Breast epithelium (tissue), 4 donors: ENCODE measurements at places on chromosomes 3 and 15. TPM values are rescaled to one million over a fixed set of nuclear protein-coding genes. Genes with fewer than 3 reads are reported as not detected.
A peak's percentile ranks its signal among the peaks of the same experiment; 100 is the strongest.

The DNAH1 gene
- total RNA-seq, result 10.8 TPM

- DNase-seq, result no peak
Observed at GRCh38 chr3:51538115-51538458, 432 bp upstream of the RAD54L2 start.

GRCh38 chr15:43981576-43981975, 154.8 kb downstream of the WDR76 start:
- DNase-seq, result no peak

The OSTN gene
- 2.5 TPM for total RNA-seq

The SERPINI2 gene
- not detected for total RNA-seq

DNA sequence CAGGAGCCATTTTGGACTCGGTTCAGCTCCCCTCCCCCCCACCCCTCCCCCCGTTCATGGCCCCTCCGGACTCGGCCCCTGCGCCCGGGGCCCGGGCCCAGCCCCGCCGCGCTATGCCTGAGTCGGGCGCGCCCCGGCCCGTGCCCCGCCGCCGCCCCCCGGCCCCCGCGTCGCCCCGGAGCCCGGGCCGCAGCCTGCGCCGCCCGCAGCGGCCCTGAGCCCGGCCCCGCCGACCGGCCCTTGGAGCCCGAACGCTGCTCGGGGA, 155 bp downstream of the ACVR2B start:
- no peak for DNase-seq

The CISH gene
- total RNA-seq, result 29.6 TPM

DNA sequence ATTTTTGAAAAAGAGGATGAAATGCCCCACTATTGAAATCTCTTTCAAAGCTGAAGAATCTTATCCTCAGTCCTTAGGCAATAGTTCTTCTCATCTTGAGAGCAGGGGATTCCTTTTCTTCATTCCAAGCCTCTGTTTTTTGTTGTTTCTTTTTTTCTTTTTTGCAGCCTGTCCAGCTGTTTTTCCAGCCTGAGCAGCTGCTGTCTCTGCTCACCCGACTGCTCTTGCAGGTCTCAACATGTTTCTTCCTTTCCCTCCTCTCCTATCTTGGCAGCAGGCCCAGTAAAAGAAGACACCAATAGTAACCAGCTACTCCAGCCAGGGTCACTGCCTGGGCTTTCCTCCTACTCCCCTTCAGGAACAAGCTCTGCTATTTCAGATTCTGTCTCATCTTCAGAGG, 23.8 kb downstream of the MEX3B start:
- peak; percentile 68 for DNase-seq

GRCh38 chr3:168021737-168022450, 73.8 kb downstream of the GOLIM4 start:
- no peak for DNase-seq

DNA sequence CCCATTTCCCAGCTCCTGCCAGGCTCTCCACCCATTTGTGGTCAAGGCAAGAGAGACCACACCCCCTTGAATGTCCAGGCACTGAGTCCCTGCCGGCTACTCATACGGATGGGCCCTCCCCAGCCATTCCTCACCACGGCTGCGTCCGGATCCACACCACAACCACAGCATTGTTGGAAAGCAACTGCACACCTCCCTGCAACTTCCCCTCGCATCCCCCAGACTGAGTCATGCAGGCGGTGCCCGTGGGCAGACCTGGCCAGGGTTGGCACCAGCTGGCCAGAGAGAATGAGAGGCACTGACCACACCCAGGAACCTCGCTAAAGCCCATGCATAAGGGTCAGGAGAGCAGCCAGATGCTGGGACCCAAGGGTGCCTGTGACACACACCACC, 30.5 kb downstream of the LOXL1 start:
- DNase-seq, result peak; percentile 55

- no peak for DNase-seq
Observed at GRCh38 chr3:151722856-151723255, 10.9 kb upstream of the AADACL2 start.

DNA sequence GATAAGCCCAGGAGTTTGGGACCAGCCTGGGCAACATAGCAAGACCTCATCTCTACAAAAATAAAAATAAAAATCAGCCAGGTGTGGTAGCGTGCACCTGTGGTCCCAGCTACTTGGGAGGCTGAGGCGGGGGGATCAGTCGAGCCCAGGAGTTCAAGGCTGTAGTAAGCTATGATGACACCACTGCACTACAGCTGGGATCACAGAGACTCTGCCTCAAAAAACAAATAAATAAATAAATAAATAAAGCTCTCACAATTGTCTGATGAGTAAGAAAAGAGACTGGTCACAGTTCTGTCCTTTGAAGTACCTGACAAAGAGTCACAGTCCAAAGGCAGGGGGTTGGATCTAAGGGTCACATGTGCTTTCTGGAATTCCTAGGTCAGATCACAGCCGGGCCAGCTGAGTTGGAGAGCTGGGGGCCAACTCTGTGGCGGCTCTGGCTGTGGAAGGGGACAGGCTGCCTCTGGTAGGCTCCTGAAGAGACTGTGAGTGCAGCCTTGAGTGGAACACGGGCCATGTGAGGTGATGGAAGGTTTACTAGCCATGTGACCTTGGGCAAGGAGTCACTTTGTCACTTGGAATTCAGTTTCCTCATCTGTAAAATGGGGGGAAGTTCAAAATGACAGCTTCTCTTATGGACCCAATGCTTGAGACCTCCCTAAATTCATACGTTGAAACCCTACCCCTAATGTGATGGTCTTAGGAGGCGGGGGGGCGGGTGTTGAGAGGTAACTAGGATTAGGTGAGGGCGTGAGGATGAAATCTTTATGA, 47.2 kb downstream of the WHAMM start:
- no peak for DNase-seq

DNA sequence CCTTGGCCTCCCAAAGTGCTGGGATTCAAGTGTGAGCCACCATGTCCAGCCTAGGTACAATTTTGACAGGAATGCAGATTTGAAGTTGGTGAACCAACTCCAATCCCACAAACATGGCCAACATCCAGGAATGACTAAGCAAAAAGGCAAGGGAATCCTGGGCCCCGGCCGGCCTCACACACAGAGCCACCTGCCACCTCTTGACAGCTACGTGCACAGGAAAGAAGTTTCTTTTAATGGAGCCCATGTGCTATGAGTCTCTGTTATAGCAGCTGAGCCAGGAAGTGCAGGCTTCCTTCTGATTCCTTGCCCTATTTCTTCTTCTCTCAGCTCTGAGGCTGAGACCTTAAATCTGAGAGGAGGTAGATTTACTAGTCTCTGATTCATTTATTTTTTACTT, 8.8 kb downstream of the TMEM40 start:
- DNase-seq, result no peak

GRCh38 chr3:45105855-45106671, 40.1 kb downstream of the CDCP1 start:
- no peak for DNase-seq

DNA sequence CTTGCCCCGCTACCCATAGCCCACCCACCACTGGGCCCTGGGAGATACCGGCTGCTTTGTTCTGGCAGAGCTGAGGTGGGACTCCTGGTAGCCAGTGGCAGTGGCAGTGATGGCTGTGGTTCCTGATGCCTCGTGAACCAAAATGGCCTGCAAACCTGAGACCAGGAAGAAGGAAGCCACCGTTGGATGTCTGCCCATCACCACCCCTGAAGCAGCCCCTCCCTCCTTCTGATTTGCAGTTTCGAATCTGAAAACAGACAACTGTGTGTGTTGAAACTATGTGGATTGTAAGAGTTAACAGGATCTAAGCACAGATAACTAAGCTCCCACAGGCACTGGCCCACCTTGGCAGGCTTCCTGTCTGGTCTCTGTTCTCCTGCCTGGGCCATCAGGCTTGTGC, 66.6 kb downstream of the NUP210 start:
- no peak for DNase-seq

GRCh38 chr3:34782871-34783270, 856.5 kb upstream of the ARPP21 start:
- DNase-seq, result no peak

DNA sequence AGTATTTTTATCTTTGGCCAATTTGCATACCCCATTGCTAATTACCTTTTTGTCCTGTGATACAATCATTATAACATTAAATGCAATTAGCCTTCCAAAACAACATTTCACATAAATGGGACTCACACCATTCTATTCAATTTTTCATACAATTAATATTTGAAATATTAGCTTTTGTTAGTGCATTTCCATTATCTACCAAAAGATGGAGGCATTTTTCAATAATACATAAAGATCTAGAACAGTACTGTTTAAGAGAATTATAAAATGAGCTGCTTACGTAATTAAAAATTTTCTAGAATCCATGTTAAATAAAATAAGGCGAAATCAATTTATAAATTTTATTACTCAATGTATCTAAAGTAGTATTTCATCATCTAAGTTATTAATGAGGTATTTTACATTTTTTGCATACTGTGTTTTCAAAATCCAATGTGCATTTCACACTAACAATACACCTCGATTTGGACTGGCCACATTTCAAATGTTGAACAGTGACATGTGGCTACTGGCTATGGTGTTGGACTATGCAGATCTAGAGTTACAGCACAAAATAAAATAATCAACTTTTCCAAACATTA, 74.3 kb downstream of the TJP1 start:
- DNase-seq, result no peak

- DNase-seq, result no peak
Observed at GRCh38 chr3:48765376-48765775, 48.4 kb upstream of the IP6K2 start.

The NAA50 gene
- 140 TPM for total RNA-seq

DNA sequence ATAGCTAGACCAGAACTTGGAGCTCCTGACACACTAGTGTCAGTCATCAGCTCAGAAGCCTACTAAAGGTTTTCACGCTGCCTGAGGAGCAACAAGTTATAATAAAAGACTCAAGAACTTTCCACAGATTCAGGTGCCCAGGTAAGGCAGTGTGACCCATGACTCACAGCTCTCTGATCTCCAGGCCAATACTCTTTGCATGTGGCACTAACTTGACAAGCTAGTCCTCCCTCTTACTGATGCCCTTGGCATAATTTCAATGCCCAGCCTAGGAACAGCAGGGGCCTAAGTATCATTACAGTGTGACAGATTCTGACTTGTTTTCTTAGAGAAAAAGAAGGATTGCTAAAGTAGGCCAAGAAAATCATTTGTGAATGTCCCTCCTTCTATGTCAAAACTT, 38.4 kb downstream of the MEIS2 start:
- DNase-seq, result no peak

The GLDN gene
- total RNA-seq, result 67.2 TPM

- DNase-seq, result no peak
Observed at GRCh38 chr3:188278717-188279324, 124.9 kb downstream of the LPP start.

- DNase-seq, result no peak
Observed at GRCh38 chr3:32575451-32576113, 4.9 kb upstream of the DYNC1LI1 start.

DNA sequence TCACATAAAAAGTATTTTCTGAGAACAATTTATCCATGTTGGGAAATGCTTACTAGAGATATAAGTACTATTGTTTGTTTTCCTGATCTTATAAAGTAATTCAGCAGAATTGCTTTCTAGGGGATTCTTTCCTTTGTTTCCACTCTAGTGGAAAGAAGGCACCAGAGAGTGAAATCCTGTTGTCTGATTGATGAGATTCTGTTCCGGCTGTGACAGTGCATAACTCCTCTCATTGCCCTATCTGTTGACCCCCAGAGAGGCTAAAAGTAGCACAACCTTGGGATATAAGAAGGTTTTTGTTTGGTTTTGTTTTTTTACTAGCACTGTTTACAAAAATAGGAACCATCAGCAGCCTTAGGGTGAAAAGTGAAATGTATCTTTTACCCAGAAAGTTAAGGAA, 114.1 kb downstream of the ALCAM start:
- DNase-seq, result no peak

DNA sequence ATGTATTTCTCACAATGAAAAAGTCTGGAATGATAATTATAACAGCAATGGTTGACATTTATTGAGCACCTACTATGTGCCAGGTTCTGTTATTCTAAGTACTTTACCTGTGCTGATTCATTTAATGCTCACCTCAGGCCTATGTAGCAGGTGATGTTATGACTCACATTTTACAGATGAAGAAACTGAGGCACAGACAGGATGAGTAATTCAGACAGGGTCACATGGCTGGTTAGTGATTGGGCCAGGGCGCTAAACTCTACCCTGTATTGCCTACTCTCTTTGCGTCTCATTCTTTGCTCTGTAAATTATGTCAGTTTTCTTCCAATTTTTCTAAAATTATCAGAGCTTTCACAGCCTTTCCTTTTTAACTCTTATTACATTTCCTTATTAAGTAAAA, 98.3 kb downstream of the PIK3R4 start:
- DNase-seq, result no peak

The CLDN11 gene
- total RNA-seq, result 8.2 TPM

DNA sequence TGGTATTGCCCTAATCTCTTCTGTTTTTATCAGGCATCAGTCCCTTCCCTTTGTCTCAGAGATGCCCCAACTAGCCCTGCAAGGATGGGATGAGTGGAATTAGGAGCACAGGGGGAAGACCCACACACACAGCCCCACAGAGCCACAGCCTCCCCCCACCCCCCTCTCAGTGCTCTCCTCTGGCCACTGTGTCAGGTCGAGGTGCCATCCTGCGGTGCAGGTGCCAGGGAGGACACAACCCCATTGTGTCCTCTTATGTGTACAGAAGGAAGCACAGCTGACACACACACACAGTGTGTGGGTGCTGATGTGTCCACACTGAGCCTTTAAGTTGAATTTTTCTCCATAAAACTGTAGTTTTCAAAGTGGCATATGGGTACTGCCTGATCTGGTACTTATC, 534.5 kb downstream of the OCA2 start:
- DNase-seq, result no peak

The DNASE1L3 gene
- 9.2 TPM for total RNA-seq

The APBA2 gene
- 6.9 TPM for total RNA-seq

DNA sequence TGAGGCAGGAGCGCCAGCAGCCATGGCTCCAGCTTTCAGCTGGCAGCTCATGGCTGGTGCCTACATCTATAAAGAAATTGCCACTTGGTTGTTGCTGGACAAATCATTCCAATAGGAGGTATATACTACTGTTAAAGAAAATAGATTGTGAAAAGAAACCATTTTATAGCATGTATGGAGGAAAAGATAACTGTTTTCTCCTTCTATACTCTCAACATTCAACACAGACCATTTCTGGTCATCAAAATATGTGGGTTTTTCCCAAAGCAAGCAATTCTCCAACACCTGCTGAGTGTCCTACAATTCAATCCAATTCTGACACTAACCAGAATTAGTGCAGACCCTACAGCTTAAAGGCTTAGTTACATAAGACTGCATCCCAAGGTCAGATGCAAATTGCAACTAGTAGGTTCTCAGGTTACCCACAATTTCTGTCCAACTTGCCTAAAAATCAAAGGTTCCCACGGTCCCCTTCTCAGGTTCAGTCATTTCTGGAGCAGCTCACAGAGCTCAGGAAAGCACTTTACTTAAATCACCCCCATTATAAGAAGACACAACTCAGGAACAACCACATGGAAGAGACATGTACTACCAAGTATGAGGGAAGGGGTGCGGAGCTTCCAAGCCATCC, 42.4 kb upstream of the STRIT1 start:
- no peak for DNase-seq

The UBA5 gene
- 37.7 TPM for total RNA-seq

The CYP19A1 gene
- 1.0 TPM for total RNA-seq

GRCh38 chr3:126102011-126102410, 18.1 kb upstream of the SLC41A3 start:
- DNase-seq, result peak; percentile 43

- no peak for DNase-seq
Observed at GRCh38 chr15:62834686-62835329, 207.7 kb upstream of the TPM1 start.

- no peak for DNase-seq
Observed at GRCh38 chr15:29034593-29035335, 149.0 kb downstream of the APBA2 start.

The SYNPR gene
- not detected for total RNA-seq
